ENCODE measurements at places on chromosomes 1 and 21.

DNA sequence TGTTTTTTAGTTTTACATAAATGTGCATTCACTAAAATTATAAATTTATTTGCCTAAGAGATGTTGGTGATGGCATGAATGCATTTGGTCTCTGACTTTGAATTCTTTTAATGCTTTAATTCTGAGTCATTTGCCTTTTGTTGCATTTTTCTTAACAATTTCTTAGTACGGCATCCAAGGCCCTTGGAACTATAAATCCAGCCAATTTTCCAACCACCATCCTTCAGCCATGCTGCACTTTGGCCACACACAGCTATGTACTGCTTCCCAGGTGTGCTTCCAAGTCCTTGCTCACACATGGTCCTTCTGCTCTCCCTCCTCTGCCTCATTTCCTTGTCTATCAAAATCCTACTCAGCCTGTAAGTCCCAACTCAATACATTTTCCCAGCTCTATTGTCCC lies 161.0 kb downstream of the DHRS3 start:
- DNase-seq = no peak

DNA sequence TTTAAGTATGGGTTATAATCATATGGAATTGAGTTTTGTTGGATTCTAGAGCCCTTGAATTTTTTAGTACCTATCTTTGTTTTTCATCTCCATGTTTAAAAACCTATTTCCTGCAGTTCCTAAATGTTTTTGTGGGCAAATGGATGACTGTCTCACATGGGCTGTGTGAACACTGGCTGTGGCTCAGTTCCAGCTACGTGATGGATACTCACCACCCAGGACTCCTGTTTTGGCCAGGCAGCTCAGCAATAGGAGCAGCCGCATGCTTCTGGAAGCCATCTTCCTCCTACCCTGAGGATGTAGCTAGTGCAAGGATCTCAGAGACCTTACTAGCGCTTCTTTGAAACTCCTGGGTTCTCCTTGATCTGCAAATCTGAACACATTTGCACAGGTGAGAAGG lies 2.8 kb downstream of the REG4 start:
- no peak for DNase-seq

DNA sequence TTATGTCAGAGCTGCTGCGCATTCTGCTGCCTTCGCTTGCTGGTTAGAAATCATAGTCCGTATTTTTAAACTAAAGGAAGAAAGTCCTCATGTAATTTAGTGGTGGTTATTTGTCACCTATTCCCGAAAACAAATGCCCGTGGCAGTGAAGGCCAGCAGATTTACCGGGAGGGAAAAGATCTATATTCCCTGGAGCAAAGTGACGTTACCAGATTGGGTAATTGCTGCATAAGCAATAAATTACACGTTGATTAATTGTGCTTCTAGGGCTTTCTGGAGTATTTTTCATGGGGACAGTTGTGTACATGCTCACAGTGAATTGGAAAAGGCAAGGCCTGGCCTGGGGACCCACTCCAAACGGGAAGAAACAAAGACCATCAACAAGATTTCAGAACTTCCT lies 298.7 kb downstream of the NPHP4 start:
- DNase-seq = no peak

DNA sequence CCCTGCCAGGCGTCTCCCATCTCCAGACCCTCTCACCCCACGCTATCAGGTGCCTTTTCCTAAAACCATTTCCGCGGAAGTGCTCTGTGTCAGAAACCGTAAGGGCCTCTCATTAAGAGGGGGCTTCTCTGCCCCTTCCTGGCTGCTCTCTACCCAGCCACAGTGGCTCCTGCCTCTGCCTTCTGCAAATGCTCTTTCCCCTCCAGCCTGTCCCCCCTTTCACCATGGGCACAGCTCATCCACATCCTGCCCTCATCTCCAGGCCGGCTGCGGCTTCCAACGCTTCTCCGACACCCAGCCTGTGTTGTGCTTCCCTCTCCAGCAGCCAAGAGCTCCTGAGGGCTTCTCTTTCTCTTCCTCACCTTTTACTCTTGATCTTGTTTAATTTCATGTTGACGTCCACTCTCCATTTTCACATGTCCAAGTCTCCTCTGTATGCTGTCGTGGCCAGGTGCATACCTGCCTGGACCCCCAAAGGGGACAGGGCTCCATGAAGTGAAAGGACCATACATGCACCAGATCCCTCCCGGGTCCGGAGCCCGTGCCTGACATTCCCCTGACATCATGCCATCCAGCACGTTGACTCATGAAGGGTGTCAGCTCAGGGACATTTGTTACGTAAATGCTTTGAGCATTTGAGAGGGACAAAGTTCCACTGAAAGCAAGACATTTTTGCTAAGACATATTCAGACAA lies 306.5 kb downstream of the AJAP1 start:
- no peak for DNase-seq

DNA sequence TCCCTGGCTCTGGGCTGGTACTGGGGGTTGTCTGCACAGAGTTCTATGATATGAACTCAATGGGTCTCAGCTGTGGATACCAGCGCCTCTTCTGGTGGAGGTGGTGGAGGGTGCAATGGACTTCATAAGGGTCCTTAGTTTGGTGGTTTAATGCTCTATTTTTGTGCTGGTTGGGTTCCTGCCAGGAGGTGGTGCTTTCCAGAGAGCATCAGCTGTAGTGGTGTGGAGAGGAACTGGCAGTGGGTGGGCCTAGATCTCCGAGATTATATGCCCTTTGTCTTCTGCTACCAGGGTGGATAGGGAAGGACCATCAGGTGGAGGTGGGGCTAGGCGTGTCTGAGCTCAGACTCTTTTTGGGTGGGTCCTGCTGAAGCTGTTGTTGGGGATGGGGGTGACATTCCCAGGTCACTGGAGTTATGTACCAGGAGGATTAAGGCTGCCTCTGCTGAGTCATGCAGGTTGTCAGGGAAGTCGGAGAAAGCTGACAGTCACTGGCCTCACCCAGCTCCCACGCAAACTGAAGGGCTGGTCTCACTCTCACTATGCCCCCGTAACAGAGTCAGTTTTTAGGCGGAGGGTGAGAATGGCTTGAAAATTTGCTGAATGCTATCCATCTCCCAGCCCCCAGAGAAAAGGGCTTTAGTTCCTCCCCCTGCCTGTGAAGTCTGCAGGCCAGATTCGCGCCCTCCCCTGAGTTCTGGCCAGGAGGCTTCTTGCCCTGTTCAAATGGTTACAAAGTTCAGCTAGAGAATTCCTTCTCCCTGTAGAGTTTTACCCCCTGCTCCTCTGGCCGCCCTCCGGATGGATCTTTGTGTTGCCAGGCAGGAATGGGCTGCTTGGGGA lies 902.9 kb downstream of the LTN1 start:
- DNase-seq = no peak

DNA sequence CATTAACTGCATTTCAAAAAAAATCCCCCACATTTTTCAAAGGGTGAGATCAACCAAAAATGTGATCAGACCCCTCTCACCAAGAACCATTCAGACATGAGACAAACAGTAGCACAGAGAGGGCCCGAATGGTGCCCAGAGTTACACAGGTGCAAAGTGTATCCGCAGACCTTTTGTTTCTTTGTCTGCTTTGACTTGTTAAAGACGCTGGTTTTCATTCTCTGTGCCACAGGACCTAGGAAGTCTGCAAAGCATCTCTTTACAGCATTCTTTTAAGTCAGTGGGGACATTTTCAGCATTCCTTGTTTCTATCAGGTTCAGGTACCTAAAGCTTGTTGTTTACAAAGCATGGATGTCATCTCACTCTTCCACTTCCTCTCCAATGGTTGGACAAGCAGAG lies 87.2 kb upstream of the MAP1LC3C start:
- DNase-seq = no peak

GRCh38 chr1:60891765-60892164 lies 190.6 kb upstream of the NFIA start:
- no peak for DNase-seq

DNA sequence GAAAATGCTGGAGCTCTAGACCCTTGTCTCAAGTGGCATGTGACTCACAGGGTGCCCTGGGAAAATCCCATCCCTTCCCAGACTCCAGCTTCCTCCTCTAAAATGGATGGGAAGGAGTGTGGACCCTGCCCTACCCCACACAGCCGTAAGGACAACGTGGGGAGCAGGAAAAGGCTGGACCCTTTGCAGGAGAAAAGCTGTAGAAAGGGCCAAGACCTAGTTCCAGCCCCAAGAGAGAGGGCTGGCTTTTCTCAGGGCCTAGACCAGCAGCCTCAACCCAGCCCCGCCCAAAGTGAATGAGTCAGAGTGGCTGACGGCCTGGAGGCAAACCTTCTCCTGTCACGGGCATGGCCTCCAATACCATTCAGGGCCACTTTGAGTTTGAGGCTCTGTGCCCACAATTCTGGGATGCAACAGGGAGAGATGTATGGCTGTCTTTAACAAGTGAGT lies 1.1 kb downstream of the LAMB3 start:
- no peak for DNase-seq

- DNase-seq = no peak
Measured at GRCh38 chr1:12341667-12342066, 111.8 kb downstream of the VPS13D start.

- DNase-seq = no peak
Measured at GRCh38 chr1:57620605-57621004, 196.7 kb upstream of the DAB1 start.

DNA sequence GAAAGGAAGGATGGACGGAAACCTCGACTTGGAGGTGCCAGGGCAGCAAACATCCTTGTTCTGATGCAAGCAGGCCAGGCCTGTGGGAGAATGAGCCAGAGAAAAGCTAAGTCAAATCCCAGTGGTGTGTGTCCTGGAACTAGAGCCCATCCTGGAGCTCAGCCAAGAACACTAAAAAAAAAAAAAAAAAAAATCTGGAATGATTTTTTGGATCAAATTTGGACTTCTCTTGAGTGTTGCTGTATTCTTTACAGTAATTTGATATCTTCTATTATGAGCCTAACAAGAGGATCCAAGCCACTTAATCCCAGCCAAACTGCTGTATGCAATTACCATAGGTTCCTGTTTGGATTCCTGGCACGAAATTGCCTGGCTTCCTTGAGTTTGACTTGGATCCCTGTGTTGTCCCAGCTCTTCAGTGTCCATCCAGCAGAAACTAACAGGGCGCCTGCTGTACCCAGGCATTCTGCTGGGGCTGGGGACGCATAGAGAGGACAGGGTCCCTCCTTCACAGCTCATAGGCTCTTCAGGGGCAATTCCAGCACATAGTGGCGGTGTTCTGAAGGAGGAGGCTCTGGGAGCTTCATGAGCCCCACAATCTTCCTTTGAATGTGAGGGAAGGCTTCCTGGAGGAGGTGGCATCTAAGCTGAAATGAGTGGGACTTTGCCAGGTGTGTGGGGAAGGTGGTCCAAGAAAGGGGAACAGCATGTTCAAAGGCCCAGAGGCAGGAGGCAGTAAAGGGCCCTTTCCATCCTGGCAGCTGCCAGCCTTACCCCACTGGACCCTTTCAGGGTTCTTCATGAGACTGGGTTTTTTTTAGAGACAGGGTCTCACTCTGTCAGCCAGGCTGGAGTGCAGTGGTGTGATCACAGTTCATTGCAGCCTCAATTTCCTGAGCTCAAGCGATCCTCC lies 24.7 kb downstream of the EPHX1 start:
- DNase-seq = no peak

- no peak for DNase-seq
Measured at GRCh38 chr1:219419065-219419464, 193.8 kb downstream of the ZC3H11B start.

DNA sequence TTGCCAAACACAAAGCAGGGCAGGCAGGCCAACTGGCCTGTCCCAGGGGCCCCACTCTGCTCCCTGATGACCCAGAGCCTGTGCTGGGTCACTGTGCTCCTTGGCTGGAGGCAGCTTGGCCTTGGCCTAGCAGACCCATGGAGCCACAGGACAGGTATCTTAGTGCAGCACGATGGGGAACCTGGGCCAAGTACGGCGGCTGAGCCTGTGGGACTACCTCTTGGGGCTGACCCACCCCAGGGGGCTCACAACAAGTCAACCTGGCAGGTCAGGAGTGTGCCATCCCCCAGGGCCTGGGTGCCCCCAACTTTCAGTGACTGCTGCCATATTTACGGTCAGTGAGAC lies 10.1 kb upstream of the FGR start:
- no peak for DNase-seq

GRCh38 chr1:94285031-94285654 lies 47.8 kb upstream of the ARHGAP29 start:
- no peak for DNase-seq

DNA sequence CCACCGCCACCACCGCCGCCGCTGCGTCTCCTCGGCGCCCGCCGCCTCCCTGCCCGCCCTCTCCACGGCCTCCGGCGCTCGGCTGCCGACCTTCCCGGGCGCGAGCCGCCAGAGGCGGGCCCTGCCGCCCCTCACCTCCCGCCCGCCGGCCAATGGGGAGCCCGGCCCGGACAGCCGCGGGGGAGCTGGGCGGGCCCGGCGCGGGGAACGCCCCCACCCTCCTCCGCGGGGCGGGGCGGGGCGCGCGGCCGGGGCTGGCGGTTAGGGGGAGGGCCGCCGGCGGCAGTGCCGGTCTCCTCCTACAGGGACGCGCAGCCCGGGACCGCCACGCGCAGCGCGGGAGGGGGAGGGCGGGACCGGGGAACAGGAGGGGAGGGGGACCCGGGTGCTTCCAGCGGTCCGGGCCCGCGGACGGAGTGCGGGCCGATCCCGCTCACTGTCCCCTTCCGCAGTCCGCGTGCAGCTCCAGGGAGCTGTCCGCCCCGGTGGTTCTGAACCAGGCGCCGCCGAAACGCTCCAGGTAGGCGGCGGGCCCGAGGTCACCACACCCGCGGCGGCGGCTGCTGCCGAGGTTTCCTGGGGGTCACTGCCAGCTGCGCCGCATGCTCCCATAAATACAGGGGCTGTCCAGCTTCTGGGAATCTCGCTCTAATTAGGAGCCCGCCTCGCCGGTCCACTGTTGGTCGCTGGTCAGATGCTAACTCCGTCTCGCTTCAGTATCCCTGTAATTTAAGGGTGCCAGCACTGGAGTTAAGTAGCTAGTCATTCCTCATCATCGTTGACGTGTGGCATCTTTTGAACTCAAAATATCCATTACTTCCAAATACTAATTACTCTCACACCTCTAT lies at the start of gene PGBD5:
PGBD5 (minus strand) TSS at position 87 of the 848 bp plus-strand sequence. CDS start 404 bp downstream, outside the sequence.
- DNase-seq = peak; percentile 87

DNA sequence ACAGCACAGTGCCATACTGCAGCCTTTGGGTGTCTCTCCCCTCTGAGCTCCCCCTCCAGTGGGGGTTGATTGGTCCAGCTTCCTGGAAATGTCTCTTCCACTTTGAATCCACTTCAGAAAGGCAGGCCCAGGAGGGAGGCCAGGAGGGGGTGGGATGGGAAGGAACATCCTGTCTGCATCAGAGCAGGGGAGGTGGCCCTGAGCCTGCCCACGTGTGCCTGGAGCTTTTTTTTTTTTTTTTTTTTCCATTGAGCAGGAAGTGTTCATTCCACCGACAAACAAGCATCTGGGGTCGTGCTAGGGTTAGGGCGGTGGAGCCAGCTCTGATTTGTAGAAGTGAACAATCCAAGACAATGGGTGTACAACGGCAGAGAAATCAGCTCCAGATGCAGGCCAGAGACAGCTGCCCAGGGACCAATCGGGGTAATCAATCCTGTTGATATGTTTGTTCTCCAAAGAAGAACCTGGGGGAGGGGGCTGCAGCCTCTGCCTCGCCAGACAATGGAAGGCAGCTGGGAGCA lies 93.3 kb downstream of the SSBP3 start:
- DNase-seq = no peak

DNA sequence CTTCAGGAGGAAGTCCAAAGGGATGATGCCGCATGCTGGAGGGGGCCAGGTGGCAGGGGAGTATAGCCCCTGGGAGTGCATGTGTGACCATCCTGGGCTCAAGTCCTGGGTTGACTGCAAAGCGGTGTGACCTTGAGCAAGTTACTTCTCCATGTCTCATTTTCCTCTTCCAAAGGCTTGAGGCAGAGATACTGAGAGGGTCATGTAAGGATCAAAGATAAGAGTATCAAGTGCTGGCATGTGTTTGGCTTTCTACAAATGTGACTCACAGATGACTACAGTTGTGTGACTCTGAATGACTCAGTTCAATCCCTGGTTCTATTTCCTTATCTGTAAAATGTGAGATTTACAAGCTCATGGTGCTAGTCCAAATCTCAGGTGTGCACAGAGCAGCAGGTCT lies 26.1 kb downstream of the PROK1 start:
- DNase-seq = no peak
